Pons (tissue), 1 donor: ENCODE measurements at places on chromosomes 1 and 21.

DNA sequence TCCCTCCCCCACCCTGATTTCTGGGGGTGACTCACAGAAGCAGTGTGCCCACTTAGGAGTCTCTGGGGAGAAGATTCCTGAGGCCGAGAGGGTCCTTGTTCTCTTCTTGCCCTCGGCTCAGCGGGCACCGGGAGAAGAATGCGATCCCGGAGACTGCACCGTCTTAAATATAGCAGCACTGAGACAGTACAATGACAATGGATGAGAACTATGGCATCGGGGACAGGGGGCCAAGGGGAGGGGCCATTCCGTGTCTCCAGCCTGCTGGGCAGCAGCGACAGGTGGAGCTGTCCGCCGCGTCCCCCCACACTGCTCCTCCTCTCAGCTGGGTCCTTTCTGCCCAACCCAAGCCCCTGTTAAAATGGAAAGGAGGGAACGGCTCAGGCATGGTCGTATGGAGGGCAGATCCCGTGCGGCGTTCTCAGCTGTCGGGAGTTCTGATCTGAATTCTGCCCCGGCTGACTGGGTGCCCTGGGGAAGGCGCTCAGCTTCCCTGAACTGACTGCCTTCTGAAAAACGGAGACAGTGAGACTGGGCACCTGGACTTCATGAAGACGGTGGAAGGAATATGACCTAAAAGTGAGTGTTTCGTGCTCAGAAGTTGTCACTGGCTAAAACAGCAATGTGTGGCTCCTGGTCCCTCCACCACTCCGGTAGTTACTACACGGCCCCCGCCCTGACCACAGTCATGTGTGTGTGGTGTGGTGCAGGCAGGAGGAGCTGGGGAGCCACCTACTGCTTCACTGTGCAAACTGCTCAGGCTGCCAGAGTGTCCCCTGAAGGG is at the start of gene MYOM3:
Gene MYOM3 (minus strand): TSS at position 140 of the 784 bp plus-strand sequence. CDS start 3,499 bp downstream, outside the sequence.
- peak; percentile 37 for DNase-seq

GRCh38 chr1:85894651-85895050 is 186.4 kb upstream of the ZNHIT6 start:
- DNase-seq: peak; percentile 7

DNA sequence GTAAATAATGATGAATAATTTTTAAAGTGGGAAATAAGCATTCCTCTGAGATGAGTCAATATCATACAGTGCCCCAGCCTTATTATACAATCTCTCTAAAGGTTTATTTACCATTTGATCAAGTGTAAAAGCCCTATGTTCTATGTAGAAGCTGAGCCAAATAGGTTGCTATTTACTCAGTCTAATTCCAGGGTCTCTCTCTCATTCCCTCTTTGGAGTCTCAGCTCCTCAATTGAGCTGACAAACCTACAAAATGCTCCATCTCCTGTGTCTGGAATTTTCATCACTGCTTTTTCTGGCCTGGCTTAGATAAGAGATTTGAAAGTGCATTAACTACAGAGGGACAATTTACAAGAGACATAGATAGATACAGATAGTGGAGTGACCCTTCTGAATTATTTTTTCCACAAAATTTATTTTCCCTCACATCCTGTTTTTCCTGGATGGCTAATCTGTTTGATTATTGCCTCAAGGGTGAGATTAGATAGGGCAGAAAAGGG is 24.8 kb upstream of the USH2A start:
- DNase-seq: no peak

GRCh38 chr1:20982316-20982715 is 194.4 kb downstream of the EIF4G3 start:
- DNase-seq: no peak

DNA sequence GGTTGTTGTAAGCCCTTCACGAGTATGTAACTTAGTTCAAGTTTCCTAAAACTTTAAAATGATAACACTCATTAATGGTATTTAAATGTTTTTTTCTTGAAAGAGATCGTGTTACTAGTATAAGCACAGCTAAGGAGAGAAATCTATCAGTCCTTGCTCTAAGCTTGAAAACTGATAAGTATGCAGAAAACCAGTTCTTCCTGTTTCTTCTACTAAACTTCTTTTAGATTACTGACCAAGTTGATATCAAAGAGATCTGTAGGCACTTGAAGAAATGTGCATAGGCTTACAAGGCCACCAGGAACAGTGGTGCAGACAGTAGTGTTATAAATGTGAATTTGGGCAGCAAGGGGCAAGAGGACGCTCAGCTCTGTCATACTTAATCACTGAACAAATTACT is 3.9 kb downstream of the EFCAB14 start:
- no peak for DNase-seq

DNA sequence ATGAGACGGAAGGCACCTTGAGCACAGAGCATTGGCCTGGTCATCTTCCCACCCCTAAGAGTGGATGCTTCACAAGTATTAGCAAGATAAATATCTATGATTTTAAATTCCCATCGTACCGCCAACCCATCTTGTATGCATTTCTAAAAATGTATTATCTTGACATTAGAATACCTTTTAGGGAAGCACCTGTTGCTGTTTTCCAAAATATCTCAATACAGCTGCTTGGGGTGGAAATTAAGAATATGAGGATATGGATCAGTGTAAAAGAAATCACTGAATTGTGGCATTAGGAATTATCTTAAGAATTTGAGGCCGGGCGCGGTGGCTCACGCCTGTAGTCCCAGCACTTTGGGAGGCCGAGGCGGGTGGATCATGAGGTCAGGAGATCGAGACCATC is 166.3 kb downstream of the ETS2 start:
- DNase-seq: no peak

GRCh38 chr1:61184040-61184713 is 101.8 kb downstream of the NFIA start:
- DNase-seq: peak; percentile 96

GRCh38 chr1:154557939-154558719 is at the start of gene UBE2Q1:
Gene UBE2Q1, minus strand, starts transcription at chr1:154558662. Its CDS starts 109 bp downstream, at chr1:154558553.
- no peak for DNase-seq

DNA sequence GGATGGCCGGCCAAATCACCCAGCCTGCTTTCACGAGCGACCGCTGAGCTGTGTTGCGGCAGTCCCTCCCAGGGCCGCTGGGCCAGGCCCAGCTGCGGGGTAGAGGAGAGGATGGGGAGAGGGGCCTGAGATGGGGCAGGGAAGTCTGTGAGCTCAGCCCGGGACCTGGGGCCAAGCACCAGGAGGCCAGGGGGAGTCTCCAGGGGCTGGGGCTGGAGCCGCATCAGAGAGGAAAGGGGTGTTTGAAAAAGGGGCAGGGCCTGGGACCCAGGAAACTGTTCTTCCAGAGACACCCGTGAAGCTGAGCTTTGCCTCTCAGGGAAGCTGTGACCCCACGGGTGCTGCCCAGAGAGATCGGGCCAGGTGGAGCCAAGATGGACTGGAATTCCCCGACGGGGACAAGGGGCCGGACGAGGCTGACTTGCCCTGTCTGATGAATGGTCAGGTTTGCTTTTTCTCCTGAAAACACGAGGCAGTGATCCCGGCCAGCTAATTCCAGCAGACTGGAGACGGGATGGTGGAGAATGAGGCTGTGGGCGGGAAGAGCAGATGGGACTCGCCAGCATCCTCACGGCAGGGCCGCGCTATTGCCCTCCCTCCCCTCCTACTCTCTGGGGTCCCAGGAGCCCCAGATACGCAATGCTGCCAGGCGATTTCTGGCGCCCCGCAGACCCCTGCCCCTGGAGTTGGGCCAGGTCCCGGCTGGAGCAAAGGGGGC is 40.3 kb upstream of the COL18A1 start:
- no peak for DNase-seq

GRCh38 chr1:41764656-41765055 is 154.1 kb downstream of the HIVEP3 start:
- peak; percentile 89 for DNase-seq

GRCh38 chr1:41341772-41342562 is 19.3 kb upstream of the FOXO6 start:
- no peak for DNase-seq

DNA sequence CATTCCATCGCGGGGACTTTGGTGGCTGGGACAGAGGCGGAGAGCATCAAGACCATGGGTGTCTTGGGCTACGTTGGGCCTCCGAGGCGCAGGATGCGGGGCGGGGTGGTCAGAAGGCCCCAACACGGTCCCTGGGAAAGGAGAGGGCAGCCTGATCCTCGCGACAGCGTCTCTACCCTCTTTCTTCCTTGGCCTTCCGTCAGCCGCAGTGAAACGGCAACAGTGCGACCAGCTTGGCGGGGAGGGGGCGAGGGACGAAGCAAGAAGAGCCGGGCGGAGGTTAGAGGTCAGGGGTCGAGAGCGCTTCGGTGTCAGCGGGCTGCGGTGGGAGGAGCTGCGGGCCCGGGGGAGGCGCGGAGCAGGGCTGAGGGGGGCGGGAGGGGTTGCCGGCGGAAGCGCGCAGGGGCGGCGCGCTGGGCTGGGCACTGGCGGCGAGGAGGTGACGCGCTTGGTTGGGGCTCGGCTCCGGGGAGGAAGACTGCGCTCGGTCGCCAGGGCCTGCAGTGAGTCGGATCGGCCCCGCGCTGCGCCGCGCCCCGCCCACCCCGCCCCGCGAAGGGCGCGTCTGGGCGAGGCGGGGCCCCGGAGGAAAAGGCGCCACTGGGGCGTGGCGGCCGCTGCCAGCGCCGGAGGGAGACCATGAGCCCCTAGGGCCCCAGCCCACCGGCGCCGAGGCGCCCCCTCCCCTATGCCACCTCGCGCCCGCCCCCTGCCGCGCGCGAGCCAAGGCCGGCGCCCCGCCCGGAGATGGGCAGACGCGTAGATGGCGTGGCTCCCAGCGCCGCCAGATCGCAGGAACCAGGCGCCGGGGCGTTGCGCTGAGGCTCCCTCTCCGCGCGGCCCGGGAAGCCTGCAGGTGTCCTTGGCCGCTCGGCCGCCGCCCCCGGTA is at the start of gene KCNC4:
Gene KCNC4 (plus strand): TSS at position 600 of the 889 bp plus-strand sequence. CDS start 1,186 bp downstream, outside the sequence.
- peak; percentile 42 for DNase-seq

GRCh38 chr1:206508130-206508889 is 979 bp downstream of the RASSF5 start:
- DNase-seq: no peak

- no peak for DNase-seq
These were observed 123.7 kb downstream of the NOS1AP start for GRCh38 chr1:162193221-162193620.

DNA sequence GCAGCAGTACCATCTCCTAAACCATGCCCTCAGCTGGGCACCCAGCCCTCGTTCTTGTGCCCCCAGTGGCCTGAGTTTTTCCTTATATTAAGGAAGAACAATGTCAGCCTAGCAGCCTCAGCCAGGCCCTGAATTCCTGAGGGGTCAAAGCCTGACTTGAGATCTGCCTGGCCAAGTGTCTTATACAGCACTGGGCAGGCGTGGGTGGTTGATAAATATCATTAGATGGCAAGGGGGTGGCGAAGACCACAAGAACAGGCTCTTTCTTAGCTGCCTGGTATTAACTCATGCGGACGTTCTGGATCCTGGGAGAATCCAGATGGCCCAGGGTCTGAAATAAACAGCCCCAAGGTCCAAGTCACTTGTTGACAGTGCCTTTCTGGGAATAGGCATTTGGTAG is 18.3 kb downstream of the NGF start:
- DNase-seq: no peak

DNA sequence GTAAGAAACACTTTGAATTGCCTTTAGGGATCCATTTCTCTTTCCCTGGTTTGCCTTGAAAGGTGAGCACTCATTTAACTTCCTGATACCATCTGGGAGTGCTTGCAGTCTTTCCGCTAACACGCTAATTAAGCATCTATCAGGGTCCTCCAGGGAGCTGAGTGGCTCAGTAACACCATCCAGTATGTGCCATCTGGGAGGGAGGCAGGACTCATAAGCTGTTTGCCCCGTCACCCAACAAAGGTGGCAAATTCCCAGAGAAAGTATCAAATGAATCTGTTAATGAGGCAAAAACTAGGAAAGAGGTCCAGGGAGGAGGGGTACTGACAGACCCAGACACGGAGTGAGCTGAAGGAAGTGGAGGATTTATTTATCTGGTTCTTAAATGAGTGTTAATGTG is 430.9 kb downstream of the HLX start:
- peak; percentile 15 for DNase-seq

GRCh38 chr1:6450005-6450450 is 15.9 kb downstream of the TNFRSF25 start:
- DNase-seq: no peak

- DNase-seq: no peak
These were observed 22.3 kb upstream of the CASQ2 start for GRCh38 chr1:115790846-115791245.

DNA sequence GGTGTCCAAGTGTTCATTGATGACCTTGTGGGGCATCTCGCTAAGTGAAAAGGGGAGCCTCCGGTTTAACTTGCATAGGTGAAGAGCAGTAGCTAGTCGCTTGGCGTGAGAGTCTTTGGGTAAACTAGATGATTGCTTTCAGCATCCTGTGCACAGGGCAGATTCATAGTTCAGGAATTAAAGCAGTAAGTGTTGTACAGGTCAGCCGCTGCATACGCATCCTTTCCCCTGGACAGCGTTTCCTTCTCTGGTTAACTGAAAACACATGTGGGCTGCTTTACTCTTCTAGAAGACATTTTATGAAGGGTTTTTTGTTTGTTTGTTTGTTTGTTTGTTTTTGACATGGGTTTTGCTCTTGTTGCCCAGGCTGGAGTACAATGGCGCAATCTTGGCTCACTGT is 12.1 kb downstream of the NDUFV3 start:
- DNase-seq: no peak

DNA sequence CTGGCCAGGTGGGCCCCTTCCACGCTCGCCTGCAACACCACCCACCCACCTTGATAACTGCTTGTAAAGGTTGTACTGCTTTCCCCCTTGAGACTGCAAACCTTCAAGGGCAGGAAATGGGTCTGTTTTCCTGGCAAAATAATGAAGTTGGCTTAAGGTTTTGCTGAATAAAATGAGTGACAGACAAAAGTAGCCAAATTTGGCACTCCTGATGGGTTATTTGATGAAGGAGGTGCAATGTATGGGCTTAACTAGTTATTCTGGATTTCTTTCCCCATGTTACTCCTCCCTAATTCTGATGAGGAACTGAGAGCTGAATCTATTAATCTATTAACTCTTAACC is 14.6 kb upstream of the HLCS start:
- no peak for DNase-seq

GRCh38 chr1:171983584-171983983 is 142.3 kb downstream of the DNM3 start:
- peak; percentile 66 for DNase-seq

GRCh38 chr1:96080925-96081324 is 640.7 kb upstream of the PTBP2 start:
- DNase-seq: no peak

DNA sequence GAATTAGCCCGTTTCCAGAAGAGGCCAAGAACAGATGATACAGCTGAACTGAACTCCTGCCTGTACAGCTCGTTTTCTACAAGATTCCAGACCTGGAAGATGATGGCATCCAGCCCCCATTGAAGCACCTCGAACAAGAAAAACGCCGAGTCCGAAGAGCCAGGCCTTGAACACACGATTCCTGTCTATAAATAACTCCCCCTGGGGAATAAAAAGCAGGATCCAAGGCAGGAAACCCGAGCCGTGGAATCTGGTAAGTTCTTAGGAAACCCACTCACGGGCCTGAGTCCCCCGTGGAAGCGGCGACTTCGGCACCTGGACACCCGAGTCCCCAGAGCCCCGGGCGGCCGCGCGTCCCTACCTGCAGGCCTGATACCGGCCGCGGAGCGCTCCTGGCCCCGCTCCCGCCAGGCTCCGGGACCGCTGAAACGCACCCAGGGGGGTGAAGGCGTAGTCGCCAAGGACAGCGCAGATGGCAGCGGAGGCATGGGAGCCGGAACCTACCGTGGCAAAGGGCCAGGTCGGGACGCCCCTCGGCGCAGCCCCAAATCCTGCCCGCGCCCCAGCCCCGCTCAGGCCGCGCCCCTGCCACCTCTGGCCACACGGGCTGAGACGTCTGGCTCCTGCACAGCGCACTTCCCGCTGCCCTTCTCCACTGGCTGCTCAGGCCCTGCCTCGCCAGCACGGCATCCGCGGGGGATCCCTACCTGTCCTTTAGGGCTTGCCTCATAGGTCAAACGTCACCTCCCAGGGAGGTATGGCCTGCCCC is 14.0 kb upstream of the HLCS start:
- DNase-seq: no peak
